ENCODE measurements at places on chromosomes 12 and 14.
A peak's percentile ranks its signal among the peaks of the same experiment; 100 is the strongest.

DNA sequence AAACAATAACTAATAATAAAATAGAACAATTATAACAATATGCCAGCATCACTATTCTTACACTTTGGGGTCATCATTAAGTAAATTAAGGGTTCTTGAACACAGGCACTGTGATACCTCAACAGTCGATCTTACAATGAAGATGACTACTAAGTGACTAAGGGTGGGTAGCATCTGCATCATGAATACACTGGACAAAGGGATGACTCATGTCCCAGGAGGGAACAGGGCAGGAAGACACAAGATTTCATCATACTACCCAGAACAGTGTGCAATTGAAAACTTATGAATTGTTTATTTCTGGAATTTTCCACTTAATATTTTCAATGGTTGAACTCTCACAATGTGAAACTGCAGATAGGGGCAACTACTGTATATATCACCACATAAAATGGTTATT lies 19.7 kb downstream of the TSPAN19 start:
- no peak for DNase-seq

DNA sequence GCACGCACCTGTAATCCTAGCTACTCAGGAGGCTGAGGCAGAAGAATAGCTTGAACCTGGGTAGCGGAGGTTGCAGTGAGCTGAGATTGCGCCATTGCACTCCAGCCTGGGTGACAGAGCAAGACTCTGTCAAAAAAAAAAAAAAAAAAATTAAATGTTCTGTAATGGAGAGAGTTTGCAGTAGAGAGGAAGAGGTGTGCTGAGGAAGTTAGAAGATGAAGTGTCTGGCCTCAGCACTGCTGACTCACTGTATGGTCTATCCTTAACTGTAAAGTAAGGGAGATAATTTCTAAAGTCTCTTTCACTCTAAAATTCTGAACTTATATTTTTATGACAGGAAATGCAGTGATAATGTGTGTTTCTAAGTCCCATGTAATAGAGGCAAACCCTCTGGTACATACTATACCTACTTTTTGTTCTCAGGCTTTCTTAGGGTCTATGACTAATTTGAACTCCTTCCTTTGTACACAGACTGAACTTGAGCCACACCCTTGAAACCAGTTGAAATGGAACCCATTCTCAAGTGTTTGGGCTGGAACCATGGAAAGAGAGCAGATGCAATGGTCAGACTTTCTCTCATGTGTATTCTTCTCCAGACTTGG lies 278.1 kb upstream of the FAR2 start:
- DNase-seq: no peak

- DNase-seq: no peak
Observed at GRCh38 chr14:69317780-69318179, 57.8 kb downstream of the GALNT16 start.

GRCh38 chr14:58701156-58701555 lies 63.4 kb downstream of the DACT1 start:
- no peak for DNase-seq

GRCh38 chr14:104982548-104983230 lies 2.9 kb upstream of the CLBA1 start:
- DNase-seq: no peak

DNA sequence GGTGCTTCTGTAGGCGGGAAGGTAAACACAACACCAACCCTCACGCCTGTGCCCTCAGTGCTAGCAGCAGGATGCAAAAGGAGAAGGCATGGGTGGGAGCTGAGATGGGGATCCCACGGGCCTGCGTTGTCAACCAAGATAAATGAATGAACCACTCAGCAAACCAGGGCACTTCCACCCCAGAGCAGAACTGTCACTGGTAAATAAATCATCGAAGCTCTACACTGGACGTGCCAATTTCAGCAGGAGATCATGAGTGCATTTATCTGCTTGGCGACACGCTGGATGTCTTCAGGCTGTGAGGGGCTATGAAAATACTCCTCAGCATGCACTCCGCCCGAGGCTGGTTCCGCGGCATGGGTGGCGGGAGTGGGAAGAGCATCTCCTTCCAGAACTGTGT lies 33.2 kb downstream of the HSPB8 start:
- no peak for DNase-seq

- DNase-seq: peak; percentile 35
Observed at GRCh38 chr12:111842556-111843396, 748 bp downstream of the MAPKAPK5 start.

GRCh38 chr14:61379639-61380184 lies 58.3 kb downstream of the PRKCH start:
- no peak for DNase-seq

GRCh38 chr12:94458877-94459727 lies 565 bp downstream of the CEP83 start:
- DNase-seq: no peak

DNA sequence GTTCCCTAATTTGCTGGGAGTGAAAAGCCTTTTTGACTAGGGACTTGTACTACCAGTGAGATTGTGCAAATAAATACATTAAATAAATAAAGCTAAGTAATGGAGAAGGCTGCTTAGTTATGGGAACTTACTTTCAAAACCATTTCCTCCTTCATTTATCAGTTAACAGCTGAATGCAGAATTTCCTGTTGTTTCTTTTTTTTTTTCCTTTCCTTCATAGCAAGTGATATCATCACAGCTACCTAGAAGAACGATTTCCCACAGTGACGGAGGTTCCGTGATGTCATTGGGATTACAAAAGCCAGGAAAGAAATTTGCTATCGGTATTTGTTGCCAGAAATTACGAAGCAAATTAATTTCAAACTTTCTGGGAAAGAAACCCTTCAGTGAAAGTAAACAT lies 42.1 kb upstream of the SOCS2 start:
- DNase-seq: no peak

- DNase-seq: no peak
Observed at GRCh38 chr14:104879983-104880565, 15.0 kb downstream of the CEP170B start.

DNA sequence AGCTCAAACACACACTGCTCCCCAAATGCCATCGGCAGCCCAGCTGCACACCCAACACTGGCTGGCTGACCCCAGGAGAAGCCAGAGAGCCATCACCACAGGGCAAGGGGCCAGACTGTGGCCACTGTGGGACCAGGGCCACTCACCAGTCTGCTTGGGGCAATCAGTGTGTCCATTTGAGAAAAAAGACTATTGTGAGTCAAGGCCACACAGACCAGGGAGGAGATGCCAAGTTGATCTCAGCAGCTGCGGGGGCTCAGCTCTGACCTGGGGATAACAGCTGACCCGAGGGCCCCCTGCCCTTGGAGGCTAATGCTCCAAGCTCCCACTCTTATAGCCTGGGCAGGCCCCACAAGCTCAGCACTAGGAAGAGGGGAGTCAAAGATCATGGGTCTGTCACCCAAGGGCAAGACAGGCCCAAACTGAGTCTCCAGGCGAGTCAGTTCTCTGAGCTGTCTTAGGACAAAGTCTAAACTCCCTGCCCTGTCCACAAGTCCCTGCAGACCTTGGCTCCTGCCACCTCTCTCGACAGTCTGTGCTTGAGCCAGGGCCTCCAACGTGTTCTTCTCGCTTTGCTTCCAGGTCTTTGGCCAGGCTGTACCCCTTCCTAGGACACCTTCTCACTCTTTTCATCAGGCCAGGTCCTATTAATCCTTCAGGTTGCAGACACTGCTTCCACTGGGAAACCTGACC lies 30.1 kb upstream of the PNMA1 start:
- DNase-seq: no peak

GRCh38 chr14:77347751-77348150 lies 26.9 kb downstream of the GSTZ1 start:
- no peak for DNase-seq

GRCh38 chr12:76084863-76085519 lies 506 bp upstream of the NAP1L1 start:
- no peak for DNase-seq

- no peak for DNase-seq
Observed at GRCh38 chr12:78418919-78419318, 445.7 kb upstream of the SYT1 start.

DNA sequence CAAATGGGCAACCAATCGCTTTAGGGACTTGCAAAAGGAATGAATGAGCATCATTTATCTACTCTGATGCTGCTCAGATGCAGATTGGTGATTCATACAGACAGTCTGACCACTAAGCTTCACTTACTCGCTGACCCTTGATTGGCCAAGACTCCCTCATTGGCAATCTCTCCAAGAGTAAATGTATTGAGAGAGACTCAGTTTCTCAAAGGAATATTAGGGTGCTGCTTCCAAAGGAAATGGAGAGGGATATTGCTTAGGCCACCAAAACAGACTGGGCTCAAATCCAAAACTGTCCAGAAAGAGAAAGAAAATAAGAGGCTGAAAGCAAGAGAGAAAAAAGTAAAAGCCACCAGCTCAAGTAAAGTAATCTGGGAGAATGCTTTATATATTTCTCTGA lies 785.2 kb downstream of the GALC start:
- DNase-seq: no peak

DNA sequence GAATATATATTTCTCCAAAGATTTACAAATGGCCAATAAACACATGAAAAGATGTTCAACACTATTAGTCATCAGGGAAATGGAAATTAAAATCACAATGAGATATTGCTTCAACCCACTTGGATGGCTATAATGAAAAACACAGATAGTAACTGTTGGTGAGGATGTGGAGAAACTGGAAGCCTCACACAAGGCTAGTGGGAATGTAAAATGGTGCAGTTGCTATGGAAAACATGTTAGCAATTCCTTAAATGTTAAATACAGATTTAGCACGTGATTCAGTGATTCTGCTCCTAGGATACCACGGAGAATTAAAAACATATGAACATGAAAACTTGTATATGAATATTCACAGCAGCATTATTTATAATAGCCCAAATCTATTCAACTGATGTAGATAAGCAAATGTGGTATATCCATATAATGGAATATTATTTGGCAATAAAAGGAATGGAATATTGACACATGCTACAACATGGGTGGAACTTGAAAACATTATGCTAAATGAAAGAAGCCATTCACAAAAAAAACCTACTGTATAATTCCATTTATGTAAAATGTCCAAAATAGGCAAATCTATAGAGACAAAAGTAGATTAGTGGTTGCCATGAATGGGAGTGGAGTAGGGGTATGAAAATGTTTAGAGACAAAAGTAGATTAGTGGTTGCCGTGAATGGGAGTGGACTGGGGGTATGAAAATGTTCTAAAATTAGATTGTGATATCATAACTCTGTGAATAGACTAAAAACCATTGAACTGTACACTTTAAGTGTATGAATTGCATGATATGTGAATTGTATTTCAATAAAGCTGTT lies 227.1 kb upstream of the DDHD1 start:
- no peak for DNase-seq

- no peak for DNase-seq
Observed at GRCh38 chr14:22533057-22533704, 55.8 kb downstream of the DAD1 start.

DNA sequence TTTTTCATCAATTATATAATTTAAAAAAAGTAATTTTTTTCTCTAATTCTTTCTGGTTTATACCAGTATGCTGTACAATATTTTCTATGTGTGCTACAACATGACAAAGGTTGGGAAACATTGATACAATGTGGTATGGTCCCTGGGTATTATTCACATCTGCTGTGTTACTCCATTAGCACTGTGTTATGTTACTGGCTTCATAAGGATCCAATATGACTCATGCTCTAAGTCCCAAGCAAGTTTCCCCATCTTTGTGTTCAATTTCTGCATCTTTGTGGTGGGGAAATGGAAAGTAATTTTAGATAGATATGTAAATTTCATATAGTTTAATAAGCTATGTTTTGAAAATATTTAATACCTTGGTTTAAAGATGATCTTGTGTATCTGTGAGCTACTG lies 35.8 kb downstream of the FBXO33 start:
- no peak for DNase-seq

DNA sequence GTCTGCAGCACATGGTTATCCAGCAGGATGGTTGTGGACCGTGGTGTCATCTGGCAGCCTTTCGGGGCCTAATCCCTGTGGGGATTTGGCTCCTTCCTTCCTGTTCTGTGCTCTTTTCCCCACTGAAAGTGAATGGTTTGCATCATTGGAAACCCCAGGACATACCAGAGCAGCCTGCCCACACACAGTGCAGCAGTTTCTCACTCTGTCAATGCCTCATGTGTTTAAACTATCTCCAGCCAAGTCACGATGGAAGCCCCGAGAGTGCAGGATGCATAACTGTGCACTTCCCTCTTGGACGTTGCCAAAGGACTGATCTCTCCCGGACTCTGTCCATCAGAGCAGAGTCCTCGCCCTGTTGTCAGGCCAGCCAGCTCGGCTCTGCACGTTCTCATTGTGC lies 29.0 kb upstream of the AMN start:
- no peak for DNase-seq

GRCh38 chr12:81863406-81863805 lies 104.3 kb upstream of the PPFIA2 start:
- no peak for DNase-seq

- no peak for DNase-seq
Observed at GRCh38 chr14:72500234-72500838, 393.6 kb downstream of the DPF3 start.

- DNase-seq: no peak
Observed at GRCh38 chr14:85280074-85280473, 249.9 kb upstream of the FLRT2 start.

- DNase-seq: peak; percentile 57
Observed at GRCh38 chr12:92144631-92145480, 790 bp downstream of the BTG1 start.

DNA sequence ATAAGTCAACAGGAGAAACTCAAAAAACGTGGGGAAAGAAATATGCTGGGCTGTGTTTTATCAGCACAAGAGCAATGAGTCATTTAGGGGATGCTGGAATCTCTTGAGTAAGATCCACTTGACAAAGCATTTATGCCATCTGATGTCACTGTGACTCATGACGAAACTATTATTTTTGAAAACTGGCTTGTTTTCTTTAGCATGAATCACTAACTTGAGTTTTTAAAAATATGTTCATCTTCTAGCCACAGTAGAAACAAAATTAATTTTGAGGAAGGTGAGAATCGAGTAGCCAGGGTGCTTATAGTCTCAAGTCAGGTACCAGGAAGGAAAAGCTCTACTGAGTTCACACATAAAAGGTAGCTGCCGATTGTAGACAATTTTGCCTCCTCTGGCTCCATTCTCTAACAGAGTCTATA lies 456.2 kb upstream of the MGAT4C start:
- DNase-seq: no peak

- no peak for DNase-seq
Observed at GRCh38 chr14:61106271-61106958, 125.4 kb downstream of the SLC38A6 start.

- DNase-seq: no peak
Observed at GRCh38 chr14:94288610-94289465, 4.2 kb downstream of the SERPINA10 start.

DNA sequence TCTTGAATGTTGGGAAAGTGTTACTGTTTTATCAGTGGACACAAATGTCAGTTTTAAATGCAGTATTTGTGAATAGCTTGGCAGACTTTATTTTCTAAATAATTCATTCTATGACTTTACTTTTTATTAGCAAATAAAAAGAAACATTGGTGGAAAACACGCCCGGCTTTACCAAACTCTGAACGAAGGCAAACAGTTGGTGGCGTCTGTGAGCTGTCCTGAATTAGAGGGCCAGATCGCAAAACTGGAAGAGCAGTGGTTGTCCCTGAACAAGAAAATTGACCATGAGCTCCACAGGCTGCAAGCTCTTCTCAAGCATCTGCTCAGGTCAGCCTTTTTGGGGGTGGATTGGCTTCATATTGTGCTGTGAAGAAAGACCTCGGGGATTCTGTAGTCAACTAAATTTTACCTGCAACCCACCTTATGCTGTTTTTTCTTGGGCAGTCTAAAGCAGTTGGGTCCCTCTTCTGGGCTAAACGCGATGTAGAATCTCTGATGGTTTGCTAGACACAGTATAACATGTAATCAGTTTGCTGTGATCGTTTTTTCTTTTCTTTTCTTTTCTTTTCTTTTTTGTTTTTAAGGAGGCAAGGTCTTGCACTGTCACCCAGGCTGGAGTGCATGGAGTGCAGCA lies 156.4 kb downstream of the ESR2 start:
- DNase-seq: no peak

GRCh38 chr14:104803912-104804410 lies 3.1 kb downstream of the ZBTB42 start:
- no peak for DNase-seq
